ENCODE measurements at places on chromosomes 6 and 20. TPM values are rescaled to one million over a fixed set of nuclear protein-coding genes. Genes with fewer than 3 reads are reported as not detected.

The PCSK2 gene
- total RNA-seq, result not detected

The HSPA12B gene
- total RNA-seq, result not detected

The CCM2L gene
- total RNA-seq, result not detected

The STMN3 gene
- total RNA-seq, result 1.6 TPM

The AK9 gene
- 2.6 TPM for total RNA-seq

The MPC1 gene
- 24.3 TPM for total RNA-seq

- H3K27ac ChIP-seq, result no peak overlapping the region
Measured at GRCh38 chr6:5851261-5851757, 155.4 kb downstream of the NRN1 start.

GRCh38 chr20:7585126-7585679 is 355.1 kb downstream of the HAO1 start:
- H3K36me3 ChIP-seq, result no peaks in the 10 kb centered on the region
- no peaks in the 10 kb centered on the region for H3K27me3 ChIP-seq
- DNase-seq, result no peak
- H3K27ac ChIP-seq, result no peak overlapping the region

DNA sequence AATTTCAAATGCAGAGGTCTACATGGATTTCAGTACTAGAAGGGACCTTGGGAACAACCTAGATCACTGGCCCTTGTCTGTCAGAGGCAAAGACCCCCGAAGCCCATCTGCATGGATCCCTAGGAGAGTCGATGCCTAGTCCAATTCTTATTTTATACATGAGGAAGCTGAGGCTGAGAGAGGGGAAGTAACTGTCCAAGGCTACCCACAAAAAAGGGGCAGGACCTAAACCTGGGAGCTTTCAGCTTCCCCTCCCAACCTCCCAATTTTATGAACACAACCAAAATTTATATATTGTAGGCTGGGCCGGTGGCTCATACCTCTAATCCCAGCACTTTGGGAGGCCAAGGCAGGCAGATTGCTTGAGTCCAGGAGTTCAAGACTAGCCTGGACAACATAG is 73.2 kb downstream of the TRERF1 start:
- DNase-seq, result no peak
- no peak overlapping the region for H3K4me3 ChIP-seq
- H3K36me3 ChIP-seq, result 0 out of 2 replicates have a peak, but pooled peaks cover 5% of the 10 kb centered on the region
- H3K4me1 ChIP-seq, result peaks cover 13% of the 10 kb centered on the region
- no peaks in the 10 kb centered on the region for H3K27me3 ChIP-seq

GRCh38 chr6:89144354-89144906 is 1.4 kb upstream of the PM20D2 start:
- no peaks in the 10 kb centered on the region for H3K36me3 ChIP-seq
- H3K4me1 ChIP-seq, result peaks cover 47% of the 10 kb centered on the region
- no peak overlapping the region for H3K4me3 ChIP-seq
- H3K27me3 ChIP-seq, result peaks cover 5% of the 10 kb centered on the region
- no peak for DNase-seq

- H3K4me3 ChIP-seq, result no peak overlapping the region
- peaks cover 48% of the 10 kb centered on the region for H3K4me1 ChIP-seq
- H3K27me3 ChIP-seq, result peaks cover 14% of the 10 kb centered on the region
- no peak for DNase-seq
Measured at GRCh38 chr20:49981218-49982071, 1.3 kb upstream of the SNAI1 start.

- no peak overlapping the region for H3K27ac ChIP-seq
- DNase-seq, result peak; percentile 31
- H3K4me1 ChIP-seq, result peaks cover 10% of the 10 kb centered on the region
- no peak overlapping the region for H3K4me3 ChIP-seq
Measured at GRCh38 chr6:135568379-135568778, 70.8 kb upstream of the AHI1 start.

DNA sequence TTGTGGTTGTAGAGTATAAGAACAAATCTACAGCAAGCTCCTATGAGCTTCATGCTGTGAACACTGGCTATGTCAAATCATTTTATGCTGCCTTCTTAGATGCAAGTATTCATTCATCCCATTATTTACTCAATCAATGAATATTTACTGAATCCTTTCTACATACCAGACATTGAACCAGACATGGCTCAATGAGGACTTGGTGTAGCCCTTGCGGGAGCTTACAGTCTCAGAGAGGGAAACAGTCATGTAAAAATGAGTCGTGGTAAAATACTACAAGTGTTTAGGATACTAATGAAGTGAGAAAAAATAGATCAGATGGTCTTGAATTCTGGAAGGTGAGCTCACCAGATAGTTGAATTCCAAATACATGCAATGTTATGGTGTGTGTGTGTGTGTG is 44.8 kb upstream of the ENPP1 start:
- H3K4me3 ChIP-seq, result no peak overlapping the region
- peaks cover 82% of the 10 kb centered on the region for H3K4me1 ChIP-seq
- peaks cover 5% of the 10 kb centered on the region for H3K36me3 ChIP-seq
- H3K27ac ChIP-seq, result no peak overlapping the region
- no peak for DNase-seq

DNA sequence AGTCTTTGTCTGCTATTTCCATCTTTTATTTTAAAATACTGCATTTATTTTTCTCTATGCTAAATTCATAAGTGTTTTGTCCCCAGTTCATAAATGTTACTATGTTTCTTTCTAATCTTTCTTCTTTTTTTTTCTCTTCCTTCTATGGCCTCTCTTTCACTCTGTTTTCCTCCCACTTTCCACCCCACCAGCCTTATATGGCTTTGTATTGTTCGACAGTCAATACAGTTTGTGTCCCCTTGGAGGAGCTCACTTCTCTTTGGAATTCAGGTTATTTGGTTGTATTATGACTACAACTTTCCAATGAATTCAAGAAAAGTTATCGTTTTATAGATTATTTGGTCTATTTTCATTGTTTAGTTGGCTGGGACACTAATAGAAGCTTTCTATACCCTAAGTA is 393.5 kb downstream of the NKAIN2 start:
- no peak for DNase-seq
- no peak overlapping the region for H3K27ac ChIP-seq
- no peaks in the 10 kb centered on the region for H3K36me3 ChIP-seq
- H3K27me3 ChIP-seq, result peaks cover 3% of the 10 kb centered on the region
- H3K4me1 ChIP-seq, result no peaks in the 10 kb centered on the region

DNA sequence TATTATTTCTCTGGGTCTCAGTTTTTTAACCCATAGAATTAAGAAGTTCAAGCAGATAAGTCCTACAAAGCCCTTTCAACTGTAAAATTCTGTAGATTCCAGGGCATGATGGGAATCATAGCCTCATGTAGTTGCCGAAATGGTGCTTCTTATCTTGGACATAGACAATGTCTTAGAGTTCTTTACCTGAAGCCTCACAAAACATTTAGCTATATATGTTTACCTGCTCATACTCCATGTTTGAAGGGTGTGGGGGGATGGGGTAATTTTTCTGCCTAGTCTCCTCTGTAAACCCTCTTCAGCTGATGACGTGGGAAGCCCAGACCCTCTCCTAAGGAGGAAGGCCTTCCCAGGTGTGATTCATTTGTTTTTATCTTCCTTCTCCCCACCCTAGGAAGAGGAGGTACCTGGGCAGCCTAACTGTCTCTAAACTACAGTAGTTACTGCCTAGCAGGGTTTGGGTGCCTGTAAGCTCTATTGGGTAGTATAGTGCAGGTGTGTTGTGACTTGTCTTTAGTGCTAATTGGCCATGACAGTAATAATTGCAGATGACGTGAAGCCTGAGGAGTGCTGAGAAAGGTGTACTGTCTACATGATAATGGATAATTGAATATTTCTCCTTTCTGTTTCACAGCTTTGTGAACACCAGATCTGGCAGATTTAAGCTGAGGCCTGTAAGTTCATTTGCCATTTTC is 230.8 kb downstream of the TFAP2B start:
- H3K36me3 ChIP-seq, result no peaks in the 10 kb centered on the region
- no peak overlapping the region for H3K27ac ChIP-seq
- H3K4me3 ChIP-seq, result no peak overlapping the region
- no peak for DNase-seq

GRCh38 chr6:56144538-56145324 is 102.6 kb downstream of the COL21A1 start:
- H3K36me3 ChIP-seq, result no peaks in the 10 kb centered on the region
- peak; percentile 13 for DNase-seq

GRCh38 chr20:3208786-3209256 is 477 bp upstream of the ITPA start:
- peaks cover 24% of the 10 kb centered on the region for H3K4me1 ChIP-seq
- no peak for DNase-seq
- no peaks in the 10 kb centered on the region for H3K27me3 ChIP-seq
- peak overlapping the region; percentile 92 for H3K4me3 ChIP-seq

DNA sequence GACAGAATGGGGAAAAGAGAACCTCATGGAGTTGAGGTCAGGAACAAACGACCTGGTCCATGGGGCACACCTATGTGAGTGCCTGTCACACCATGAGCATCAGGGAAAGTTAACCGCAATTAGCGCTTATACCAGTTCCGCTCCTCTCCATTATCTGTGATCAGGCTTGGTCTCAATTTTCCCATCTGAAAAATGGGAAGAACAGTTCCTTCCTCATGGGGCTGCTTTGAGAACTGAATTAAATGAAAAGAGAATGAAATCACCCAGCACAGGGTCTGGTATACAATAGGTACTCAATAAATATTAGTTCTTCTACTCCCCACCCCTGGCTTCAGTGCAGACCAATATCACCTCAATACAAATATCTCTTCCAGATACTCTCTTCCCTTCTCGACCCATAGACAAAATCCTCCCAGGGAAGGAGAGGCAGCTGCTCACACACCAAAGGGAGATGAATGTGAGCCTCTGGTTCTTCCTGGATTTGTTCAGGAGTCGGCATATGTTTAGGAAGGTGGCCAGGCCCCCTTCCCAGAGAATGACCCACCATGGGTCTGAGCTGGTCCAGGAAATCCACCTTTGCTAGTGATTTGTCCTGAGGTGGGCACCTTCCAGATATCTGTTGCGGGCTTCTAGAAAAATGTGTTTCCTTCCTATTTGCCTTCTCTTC is 2.4 kb upstream of the PTGIS start:
- peaks cover 41% of the 10 kb centered on the region for H3K27me3 ChIP-seq
- no peaks in the 10 kb centered on the region for H3K36me3 ChIP-seq
- no peak overlapping the region for H3K4me3 ChIP-seq
- peaks cover 28% of the 10 kb centered on the region for H3K4me1 ChIP-seq
